ENCODE measurements at places on chromosomes 1 and 21.

GRCh38 chr21:31218830-31219608 lies 125.0 kb downstream of the TIAM1 start:
- no peak for DNase-seq

GRCh38 chr21:40717028-40717427 lies 129.9 kb downstream of the DSCAM start:
- DNase-seq: no peak

DNA sequence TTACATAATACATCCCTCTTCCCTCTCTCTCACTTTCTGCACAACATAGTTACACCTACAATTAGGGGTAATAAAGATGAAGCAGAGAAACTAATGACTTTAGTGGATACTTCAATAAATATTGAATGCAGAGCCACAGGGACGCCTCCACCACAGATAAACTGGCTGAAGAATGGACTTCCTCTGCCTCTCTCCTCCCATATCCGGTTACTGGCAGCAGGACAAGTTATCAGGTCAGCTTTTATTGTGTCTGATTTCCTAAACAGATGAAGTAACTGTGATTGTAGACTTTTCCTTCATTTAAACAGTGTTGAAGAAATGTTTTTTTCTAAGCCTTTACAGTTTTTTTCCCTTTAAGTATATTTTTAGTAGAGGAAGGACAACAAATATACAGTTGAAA lies 281.6 kb downstream of the TPR start:
- DNase-seq: no peak

DNA sequence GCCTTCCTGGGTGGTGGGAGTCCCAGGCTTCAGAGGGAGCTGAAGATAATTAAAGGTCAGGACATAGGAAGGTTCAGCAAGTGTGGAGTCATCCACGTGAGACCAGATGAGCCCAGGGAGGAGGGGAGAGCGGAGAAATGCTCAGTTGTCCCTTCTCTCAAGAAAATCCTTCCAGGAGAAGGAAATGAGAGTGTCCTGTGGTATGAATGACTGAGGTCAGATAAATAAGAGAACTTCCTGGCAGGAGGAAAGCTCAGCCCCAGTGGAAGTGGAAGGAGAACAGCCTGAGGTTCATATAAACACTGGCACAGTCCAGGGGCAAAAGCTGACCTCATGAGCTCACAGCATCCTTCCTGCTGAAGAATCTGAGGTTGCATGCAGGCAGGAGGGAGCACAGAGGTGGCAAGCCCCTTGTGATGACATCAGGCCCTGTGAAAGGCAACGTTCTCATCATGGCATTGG lies 97.6 kb downstream of the NAV1 start:
- no peak for DNase-seq

GRCh38 chr1:32817815-32818786 lies 648 bp downstream of the S100PBP start:
- no peak for DNase-seq

- no peak for DNase-seq
Observed at GRCh38 chr21:21085206-21085605, 87.0 kb downstream of the NCAM2 start.

DNA sequence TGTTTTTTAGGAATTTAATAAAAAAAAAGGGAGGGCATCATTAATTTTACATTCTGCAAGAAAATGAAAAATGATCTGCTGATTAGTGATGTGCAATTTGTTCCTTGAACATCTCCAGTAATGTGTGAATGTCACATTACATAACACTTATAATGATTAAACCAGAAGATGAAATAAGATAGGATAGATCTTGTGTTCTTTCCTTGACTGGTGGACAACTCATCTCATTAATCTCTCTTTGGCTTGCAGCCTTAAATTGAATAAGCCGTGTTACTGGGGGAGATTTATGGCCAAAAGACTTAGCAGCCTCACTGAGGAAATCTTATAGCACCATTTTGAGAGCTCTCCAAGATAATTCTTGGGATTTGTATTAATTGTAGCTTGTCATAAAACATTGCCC lies 217.2 kb downstream of the ST6GALNAC3 start:
- DNase-seq: no peak

GRCh38 chr1:30929135-30929889 lies 20.8 kb upstream of the SDC3 start:
- peak; percentile 22 for DNase-seq

GRCh38 chr1:60952612-60953111 lies 129.7 kb upstream of the NFIA start:
- no peak for DNase-seq

- no peak for DNase-seq
Observed at GRCh38 chr21:25790122-25790877, 55.5 kb downstream of the GABPA start.

DNA sequence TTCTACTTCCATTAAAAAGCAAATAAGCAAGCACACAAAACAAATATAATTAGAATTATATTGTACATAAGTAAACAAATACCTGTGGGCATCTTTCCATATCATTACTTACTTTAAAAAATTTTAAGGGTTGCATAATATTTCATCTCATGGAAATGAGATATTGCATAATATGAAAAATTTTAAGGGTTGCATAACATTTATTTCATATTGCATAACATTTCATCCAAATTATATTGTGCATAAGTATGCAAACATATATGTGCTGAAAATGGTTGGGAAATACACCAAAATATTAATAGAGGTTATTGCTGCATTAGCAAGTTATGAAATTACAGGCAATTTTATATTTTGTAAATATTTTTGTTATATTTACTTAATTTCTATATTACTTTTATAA lies 213.7 kb downstream of the KCNH1 start:
- no peak for DNase-seq

GRCh38 chr1:177748080-177748801 lies 221.6 kb downstream of the SEC16B start:
- DNase-seq: no peak

GRCh38 chr1:38586993-38587646 lies 272.5 kb downstream of the RRAGC start:
- DNase-seq: peak; percentile 14

GRCh38 chr1:87204921-87205320 lies 123.8 kb upstream of the LMO4 start:
- DNase-seq: no peak

GRCh38 chr1:97047421-97047793 lies 325.8 kb downstream of the PTBP2 start:
- DNase-seq: no peak

- DNase-seq: no peak
Observed at GRCh38 chr1:240941701-240942370, 329.9 kb upstream of the GREM2 start.

DNA sequence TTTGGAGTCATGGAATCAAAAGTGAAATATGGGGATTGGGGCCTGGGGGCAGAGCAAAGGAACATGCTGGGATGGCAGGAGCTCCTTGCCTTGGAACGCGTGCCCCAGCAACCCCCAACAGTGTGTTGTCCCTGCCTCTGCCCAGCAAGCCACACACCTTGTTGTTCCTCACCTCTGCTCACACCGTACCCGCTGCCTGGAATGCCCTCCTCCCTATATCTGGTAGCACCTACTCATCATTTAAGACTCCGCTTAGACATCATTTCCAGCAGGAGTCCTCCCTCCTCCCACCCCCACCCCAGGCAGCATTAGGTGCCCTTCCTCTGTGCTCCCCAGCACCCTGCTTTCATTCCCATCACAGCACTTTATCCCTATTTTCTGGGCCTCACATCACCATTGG lies 7.8 kb downstream of the NECTIN4 start:
- DNase-seq: no peak

DNA sequence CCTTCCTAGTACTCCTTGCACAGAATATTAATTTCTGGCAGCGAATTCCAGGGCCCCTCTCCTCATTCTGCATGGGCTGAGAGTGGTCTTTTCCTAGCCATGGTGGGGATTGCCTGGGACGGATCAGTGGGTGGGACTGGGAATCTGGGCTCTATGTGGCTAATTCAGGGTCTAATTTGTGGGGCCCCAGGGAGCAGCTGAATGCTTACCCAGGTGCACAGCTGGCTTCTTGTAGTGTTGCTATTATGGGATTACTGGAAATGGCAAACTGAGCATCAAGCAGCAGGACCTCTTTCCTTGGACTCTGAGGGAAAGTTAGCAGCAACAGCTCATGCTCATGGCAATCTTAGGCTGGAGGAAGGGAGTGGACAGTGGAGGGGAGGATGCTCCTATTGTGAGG lies 187.1 kb upstream of the CACNA1E start:
- DNase-seq: no peak

DNA sequence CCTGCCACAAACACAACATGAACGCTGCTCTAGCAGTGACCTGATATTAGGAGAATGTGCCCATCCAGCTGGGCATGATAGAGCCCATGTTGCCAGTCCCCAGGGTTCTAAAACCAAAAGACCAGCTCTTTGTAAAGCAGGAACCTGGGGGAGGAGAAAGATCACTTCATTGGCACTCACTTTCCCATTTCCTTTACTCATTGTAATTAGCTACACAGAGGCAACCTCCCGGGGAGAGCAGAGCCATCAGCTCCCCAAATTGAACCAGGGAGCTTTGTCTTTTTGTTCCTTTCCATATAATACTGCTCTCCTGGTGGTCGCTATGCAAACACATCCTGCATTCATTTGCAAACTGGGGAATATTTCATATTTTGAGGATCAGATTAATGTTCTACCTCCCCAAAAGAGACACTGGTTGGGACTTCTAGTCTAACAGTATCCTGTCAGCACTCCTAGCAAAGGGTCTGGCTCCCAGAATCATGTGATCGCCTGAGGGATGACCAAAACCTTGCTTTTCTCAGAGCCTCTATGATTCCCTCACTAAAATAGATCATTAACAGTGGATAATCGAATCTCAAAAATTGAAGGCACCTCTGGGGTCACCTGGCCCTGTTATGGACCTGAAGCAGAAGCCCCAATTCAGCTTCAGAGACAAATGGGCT lies 76.7 kb upstream of the CD1D start:
- DNase-seq: no peak

- no peak for DNase-seq
Observed at GRCh38 chr1:3396411-3396810, 58.1 kb upstream of the ARHGEF16 start.

DNA sequence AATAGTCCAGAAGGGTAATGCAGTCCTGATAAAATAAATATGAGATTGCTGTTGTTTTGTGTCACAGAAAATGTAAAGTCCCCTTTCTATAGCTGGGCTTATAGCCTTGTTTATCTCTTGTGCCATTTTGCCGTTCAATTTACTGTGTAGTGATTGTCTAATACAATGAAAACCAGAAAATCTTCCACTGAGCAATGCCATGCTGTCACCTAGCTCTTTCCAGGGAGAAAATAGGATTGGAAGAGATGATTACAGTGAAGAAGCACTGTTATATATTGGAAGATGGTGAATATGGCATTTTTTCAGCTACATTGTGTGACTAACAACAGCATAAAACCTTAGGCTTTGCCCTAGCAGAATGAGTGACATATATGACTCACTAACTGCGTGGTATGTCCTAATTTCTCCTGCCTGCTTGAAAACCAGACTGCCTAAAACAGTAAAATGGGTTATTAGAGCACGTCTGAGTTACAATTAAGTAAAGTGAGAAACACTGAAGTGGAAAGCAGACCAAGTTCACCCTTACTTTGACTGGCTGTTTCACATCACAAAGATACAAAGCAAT lies 332.4 kb upstream of the ZP4 start:
- DNase-seq: no peak

- DNase-seq: no peak
Observed at GRCh38 chr1:117695796-117696490, 90.1 kb downstream of the TENT5C start.

DNA sequence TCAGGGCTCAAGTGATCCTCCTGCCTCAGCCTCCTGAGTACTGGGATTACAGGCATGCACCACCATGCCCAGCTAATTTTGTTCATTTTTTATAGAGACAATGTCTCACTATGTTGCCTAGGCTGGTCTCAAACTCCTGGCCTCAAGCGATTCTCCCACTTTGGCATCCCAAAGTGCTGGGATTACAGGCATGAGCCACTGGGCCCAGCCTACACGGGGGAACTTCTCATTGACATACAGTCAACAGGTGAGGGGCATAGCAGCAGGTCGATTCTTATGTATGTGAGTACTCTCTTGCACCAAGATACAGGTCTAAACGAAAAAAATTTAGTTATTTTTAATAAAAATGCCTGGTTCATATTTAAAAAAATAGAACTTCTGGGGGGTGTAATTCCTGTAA lies 39.5 kb upstream of the HHAT start:
- DNase-seq: no peak

- no peak for DNase-seq
Observed at GRCh38 chr1:114750780-114751179, 7.0 kb downstream of the CSDE1 start.

GRCh38 chr1:246987083-246987690 lies 20.7 kb downstream of the ZNF695 start:
- DNase-seq: no peak

GRCh38 chr1:182260516-182260915 lies 131.1 kb downstream of the GLUL start:
- DNase-seq: no peak

- DNase-seq: no peak
Observed at GRCh38 chr1:186671136-186671825, 8.9 kb downstream of the PTGS2 start.

DNA sequence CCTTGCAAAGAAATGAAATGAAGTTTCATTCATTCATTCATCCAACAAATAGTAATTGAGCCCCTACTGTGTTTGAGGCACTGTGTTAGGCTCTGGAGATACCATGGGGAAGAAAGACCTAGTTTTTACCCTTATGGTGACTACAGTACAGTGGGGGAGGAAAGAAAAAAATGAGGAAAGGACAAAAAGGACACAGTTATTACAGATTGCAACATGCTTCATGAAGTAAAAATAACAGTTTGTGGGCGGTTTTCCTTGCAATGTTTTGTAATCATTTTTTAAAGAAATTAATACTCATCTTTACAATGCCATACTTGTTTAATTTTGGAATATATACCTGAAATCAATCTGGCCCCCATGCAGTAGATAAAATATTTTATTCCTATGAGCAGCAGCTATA lies 120.3 kb downstream of the TM2D1 start:
- no peak for DNase-seq

DNA sequence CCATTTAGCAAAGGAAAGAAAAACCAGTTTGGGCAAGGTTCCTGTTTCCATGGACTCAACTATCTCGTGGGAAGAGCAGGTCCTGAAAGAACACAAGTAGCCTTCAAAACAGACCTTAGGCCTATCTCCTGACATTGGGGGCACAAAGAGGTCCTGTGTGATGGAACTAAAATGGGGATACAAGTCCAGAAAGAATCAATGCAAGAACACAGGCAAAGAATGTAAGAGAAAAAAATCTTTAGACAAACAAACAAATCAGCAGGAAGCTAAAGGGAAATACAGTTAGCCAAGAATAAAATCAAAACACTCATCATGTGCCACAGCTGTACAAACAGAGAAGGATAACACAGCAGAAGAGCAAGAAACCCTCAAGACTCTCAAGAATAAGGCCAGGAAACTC lies 28.2 kb downstream of the SLC30A10 start:
- no peak for DNase-seq

- DNase-seq: no peak
Observed at GRCh38 chr1:243528459-243529121, 272.7 kb downstream of the SDCCAG8 start.

DNA sequence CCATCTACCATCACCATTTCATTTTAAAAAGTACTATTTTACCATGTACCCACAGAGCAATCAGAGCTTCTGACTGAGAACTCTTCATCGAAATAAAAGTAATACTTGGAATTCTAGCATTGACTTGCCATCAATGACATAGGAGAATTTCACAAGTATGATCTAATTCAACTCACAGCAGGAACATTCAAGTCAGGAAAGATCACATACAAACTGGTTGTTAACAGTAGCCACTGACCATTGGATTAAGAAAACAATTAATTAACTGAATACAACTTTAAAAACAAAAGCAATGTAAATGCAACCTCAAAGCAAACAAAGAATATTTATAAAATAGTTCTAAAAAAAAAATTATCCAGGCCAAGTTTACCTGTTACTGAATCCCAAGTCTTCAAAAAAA lies 18.8 kb downstream of the RNF115 start:
- DNase-seq: no peak

GRCh38 chr1:998995-999724 lies 737 bp downstream of the HES4 start:
- no peak for DNase-seq

Measured in activated gamma-delta T cell treated with anti-CD3 and anti-CD28 coated beads, Interleukin-2, amount 50 U/mL, for 16 hours (primary cell).